ENCODE measurements at places on chromosomes 2 and 18.

GRCh38 chr18:45962461-45962860, 4.7 kb downstream of the EPG5 start:
- no peak for DNase-seq

- no peak for DNase-seq
Observed at GRCh38 chr2:54956111-54956627, 94.1 kb downstream of the RTN4 start.

GRCh38 chr2:11798701-11799435, 52.4 kb downstream of the LPIN1 start:
- no peak for DNase-seq

DNA sequence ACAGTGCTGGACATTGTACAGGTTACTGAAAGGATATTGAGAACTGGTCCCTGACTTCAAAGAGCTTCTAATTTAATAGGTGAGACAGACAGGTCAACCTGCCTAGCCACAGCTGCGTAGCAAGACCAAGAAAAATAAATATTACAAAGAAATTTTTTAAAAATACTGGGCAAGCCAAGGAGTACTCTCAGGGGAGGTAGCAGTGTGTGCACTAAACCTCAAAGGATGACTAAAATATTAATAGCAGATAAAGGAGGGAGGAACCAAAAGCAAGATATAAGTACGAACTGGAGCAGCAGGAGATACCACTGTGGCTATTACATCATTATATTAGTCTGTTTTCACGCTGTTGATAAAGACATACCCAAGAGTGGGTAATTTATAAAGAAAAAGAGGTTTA, 14.9 kb downstream of the SCG2 start:
- DNase-seq, result no peak

DNA sequence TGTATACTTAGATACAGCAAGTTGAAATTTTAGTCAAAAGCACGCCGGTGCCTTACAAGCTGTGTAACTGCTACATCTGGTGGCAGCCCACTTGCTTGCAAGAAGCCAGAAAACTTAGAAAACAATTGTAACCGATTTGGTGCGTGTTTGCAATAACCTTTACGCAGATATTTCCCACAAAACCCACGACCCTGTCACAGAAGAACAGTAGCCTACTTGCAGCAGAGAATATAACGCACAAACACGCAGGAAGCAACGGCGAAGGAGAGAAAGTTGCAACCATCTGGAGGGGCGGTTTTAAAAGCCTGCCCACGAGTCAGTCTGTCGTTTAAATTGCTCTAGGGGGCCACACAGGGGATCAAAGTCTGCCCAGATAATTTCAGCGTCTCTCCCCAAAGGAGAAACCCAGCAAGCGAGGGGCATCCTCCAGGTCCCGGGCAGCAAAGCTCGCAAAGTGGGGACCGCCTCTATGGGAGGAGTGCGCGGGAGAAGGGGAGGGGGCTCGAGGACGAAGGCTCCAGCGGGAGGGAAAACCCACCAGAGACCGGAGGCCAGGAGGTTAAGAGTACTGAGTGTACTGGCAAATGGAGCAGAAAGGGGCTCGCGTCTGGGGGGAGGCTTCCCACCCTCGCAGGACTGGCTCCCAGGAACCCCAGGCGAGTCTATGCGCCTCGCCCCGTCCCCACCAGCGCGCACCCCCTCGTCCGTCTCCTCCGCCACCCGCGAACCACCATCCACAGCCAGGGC, 1.1 kb downstream of the TLK1 start:
- DNase-seq, result no peak

DNA sequence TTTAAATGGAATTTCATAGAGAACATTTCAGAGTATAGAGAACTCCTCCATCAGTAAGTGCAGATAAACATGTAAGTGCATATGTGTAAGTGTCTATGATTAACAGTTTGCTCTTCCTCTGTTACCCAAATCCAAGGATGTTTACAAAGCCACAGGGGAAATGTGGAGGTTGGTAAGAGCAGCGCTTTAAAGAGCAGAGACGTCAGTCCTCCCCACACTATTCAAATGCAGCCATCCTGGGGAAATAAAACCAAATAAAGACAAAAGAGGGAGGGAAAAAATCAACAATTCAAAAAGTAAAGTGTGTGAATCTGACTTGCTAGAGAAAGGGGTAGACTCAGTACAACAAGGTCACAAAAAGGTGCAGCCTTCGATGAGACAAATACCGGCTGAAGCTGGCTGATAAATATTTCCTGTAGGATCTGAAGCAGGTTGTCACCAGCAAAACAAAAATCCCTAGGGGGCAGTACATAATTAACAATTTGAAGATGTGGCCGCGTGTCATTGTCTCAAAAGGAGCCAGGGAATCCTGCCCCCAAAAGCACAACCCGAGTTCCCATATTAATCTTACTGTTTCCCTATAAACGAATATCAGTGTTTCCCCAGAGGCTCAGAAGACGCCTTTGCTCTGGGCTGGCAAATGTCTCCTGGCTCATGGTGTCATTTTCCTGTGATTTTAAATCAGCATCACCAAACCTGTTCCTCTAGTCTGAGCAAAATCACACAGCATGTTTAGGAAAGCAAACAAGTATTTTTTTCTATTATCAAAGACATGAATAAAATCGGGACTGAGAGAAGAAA, 216.5 kb downstream of the CDCA7 start:
- DNase-seq, result no peak

DNA sequence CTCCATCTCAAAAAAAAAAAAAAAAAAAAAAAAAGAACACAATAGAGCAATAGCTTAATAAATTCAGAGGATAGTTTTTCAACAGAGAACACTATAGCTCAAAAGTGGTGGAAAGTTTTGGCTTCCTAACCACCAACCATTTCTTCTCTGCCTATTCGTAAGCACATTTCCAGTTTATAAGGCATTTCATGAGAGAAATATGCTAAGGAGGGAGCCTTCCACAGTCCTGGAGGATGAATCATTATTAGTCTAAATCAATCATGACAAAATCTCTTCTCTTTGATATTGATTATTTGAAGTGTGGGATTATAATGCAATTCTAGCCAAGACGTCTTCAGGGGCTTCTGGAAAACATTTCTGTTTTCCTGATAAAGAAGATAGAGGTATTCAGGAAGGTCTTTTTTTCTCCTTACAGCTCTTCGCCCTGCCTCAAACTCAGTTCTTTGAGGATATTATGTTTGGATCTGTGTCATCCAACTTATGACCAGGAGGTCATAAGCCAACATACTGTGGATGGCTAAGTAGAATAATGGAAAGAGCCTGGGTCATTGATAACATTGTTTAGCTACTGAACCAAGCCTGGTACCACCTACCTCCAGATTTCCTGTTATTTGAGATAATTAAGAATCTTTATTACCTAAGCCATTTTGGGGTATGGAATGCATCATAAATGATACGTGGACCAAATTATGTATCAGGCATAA, 207.3 kb downstream of the TRIB2 start:
- DNase-seq, result no peak
